Stimulated activated CD4-positive, alpha-beta T cell treated with anti-CD3 and anti-CD28 coated beads, Interleukin-1b, Interleukin-23, amount 100 ng/mL, for 1 hour (primary cell): ENCODE measurements at places on chromosomes 6 and 20.

DNA sequence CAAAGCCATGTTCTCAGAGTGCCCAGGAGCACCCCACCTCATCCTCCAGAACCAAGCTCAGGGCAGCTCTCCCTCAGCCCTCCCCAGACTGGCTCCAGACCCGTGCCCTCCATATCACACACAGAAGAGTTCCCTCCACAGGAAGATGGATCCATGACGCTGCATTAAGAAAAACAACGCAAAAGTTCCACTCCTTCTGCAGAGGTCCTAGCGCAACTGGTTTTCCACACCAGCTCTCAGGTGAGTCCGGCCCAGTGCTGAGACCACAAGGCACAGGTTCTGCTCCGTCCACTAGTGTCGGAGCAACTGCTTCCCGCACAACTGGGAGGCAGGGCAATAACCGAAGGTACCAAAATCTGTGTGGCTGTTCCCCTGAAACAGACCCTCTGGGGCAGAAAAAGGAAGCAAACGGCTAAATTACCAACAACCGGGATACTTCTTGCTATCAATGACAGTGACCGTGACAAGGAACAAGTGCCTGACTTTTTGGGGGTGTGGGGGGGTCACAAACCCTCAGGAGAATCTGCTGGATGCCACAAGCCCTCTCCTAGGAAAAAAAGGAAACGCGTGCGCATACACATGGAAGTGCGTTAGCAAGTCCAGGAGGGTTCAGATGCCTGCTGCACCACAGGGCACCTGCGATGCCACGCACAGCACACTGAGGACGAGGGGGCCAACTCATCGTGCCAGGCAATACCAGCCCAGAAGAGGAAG, 49.2 kb downstream of the MYH7B start:
- no peak for DNase-seq

GRCh38 chr6:132962936-132963868, 148.8 kb downstream of the RPS12 start:
- peak; percentile 18 for DNase-seq

- DNase-seq = peak; percentile 19
These were observed 105.4 kb downstream of the PERP start for GRCh38 chr6:138001750-138002349.

GRCh38 chr20:31751126-31751525, 12.0 kb downstream of the TPX2 start:
- DNase-seq = no peak

- DNase-seq = no peak
These were observed 23.2 kb downstream of the CHRNA4 start for GRCh38 chr20:63337786-63338420.

DNA sequence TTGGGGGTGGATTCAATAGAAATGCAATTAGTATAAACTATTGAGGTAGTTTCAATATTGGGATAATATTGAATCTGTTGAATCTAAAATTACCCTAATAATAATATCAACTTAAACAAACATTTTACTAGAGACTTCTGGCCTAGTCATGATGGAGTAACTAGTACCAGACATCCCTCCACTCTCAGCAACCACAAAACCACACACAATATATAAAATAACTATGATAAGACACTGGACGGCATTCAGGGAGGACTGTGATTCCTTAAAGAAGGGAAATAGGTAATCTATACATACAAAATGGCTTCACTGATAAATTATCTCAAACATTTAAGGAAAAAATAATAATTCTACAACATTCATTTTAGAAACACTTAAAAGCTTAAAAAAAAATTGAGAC, 38.9 kb upstream of the TMEM14A start:
- no peak for DNase-seq

DNA sequence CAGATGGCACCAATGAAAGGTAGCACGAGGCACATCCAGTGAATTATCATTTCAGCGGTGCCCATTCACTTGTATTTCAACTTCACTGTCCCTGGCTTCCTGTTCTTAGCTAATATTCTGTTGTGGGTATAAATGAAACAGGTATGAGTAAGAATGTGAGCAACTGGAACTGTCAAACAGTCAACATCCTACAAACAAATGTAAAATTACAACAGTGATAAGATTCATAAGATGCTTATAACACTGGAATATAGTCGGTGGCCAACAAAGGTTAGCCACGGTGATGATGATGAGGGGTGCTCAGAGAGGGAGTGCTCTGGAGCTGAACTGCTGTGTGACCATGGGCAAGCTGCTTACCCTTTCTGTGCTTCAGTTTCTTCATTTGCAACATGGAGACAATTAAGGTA, 74.9 kb upstream of the TOX2 start:
- DNase-seq = no peak

DNA sequence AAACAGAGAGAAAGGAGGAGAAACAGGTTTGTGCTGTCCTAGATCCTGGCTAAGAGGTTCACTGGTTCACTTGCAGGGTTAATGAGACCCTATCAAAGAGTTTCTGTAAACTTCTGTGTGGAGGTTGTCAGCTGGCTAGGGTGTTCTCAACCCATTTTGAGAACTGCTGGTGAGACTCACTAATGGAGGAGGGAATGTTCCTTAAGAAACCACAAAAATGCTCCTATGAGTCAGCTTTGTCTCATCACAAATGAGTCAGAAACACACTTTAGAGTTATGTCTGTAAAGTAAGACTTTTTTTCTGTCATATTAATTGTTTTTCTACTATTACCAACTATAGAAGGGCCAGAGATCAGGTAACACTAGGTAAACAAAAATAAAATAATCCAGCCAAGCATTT, 884.4 kb downstream of the PHF3 start:
- DNase-seq = no peak

DNA sequence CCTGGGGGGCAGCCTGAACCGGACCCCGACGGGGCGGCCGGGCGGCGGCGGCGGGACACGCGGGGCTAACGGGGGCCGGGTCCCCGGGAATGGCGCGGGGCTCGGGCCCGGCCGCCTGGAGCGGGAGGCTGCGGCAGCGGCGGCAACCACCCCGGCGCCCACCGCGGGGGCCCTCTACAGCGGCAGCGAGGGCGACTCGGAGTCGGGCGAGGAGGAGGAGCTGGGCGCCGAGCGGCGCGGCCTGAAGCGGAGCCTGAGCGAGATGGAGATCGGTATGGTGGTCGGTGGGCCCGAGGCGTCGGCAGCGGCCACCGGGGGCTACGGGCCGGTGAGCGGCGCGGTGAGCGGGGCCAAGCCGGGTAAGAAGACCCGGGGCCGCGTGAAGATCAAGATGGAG, 636 bp downstream of the SRF start:
- no peak for DNase-seq

GRCh38 chr6:41901882-41902519, 6.8 kb upstream of the USP49 start:
- peak; percentile 34 for DNase-seq

GRCh38 chr6:17894191-17894590, 93.2 kb downstream of the KIF13A start:
- DNase-seq = no peak

- DNase-seq = no peak
These were observed 29.0 kb upstream of the OPN5 start for GRCh38 chr6:47752801-47753200.

GRCh38 chr6:69314001-69314400, 482.8 kb downstream of the LMBRD1 start:
- DNase-seq = no peak

DNA sequence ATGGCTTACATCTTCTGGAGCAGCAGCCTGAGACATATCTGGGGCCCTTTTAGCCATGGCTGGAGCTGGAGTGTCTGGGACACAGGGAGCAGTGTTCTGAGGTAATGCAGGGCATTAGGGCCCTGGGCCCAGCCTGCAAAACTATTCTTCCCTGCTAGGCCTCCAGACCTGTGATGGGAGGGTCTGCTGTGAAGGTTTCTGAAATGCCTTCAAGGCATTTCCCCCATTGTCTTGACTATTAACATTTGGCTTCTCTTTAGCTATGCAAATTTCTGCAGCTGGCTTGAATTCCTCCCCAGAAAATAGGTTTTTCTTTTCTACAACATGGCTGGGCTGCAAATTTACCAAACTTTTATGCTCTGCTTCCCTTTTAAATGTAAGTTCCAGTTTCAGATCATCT, 61.5 kb downstream of the EDN1 start:
- DNase-seq = no peak
